Heart left ventricle (tissue), 16 donors: ENCODE measurements at places on chromosomes 3 and 15. TPM values are rescaled to one million over a fixed set of nuclear protein-coding genes. Genes with fewer than 3 reads are reported as not detected.

The RASGRP1 gene
- 1.1 TPM for total RNA-seq

The CEP70 gene
- 15.7 TPM for total RNA-seq

The ZBTB20 gene
- total RNA-seq: 51.9 TPM

The ERICH6 gene
- total RNA-seq: not detected

The CCDC54 gene
- total RNA-seq: not detected

The ARIH1 gene
- total RNA-seq: 158 TPM

The CASR gene
- total RNA-seq: not detected

The MSL2 gene
- total RNA-seq: 29.0 TPM

The ACP3 gene
- total RNA-seq: 0.44 TPM

The SPATA12 gene
- total RNA-seq: not detected

The GOLGA6A gene
- not detected for total RNA-seq

The GASK1A gene
- total RNA-seq: 0.23 TPM

The PAQR5 gene
- 0.48 TPM for total RNA-seq

The GAP43 gene
- total RNA-seq: 1.7 TPM

The LSM3 gene
- total RNA-seq: 14.6 TPM

The DZIP1L gene
- total RNA-seq: 4.0 TPM

The KNG1 gene
- not detected for total RNA-seq

The MYO5C gene
- 3.4 TPM for total RNA-seq

The SMCO1 gene
- total RNA-seq: 75.5 TPM

The SAMMSON gene
- total RNA-seq: not detected

The CLEC3B gene
- total RNA-seq: 40.6 TPM

The HYAL1 gene
- 57.8 TPM for total RNA-seq

The MITF gene
- 81.1 TPM for total RNA-seq

The NMNAT3 gene
- 6.5 TPM for total RNA-seq

The GOLGA8G gene
- total RNA-seq: not detected

The FEZF2 gene
- not detected for total RNA-seq

The LYZL4 gene
- not detected for total RNA-seq

The LRRK1 gene
- 1.8 TPM for total RNA-seq

The GBE1 gene
- total RNA-seq: 79.2 TPM

The CYP8B1 gene
- total RNA-seq: not detected

The COL7A1 gene
- total RNA-seq: 9.1 TPM

The PEAK1 gene
- 78.1 TPM for total RNA-seq

The MINDY2 gene
- 26.7 TPM for total RNA-seq
